ENCODE measurements at places on chromosomes 13 and 19.

DNA sequence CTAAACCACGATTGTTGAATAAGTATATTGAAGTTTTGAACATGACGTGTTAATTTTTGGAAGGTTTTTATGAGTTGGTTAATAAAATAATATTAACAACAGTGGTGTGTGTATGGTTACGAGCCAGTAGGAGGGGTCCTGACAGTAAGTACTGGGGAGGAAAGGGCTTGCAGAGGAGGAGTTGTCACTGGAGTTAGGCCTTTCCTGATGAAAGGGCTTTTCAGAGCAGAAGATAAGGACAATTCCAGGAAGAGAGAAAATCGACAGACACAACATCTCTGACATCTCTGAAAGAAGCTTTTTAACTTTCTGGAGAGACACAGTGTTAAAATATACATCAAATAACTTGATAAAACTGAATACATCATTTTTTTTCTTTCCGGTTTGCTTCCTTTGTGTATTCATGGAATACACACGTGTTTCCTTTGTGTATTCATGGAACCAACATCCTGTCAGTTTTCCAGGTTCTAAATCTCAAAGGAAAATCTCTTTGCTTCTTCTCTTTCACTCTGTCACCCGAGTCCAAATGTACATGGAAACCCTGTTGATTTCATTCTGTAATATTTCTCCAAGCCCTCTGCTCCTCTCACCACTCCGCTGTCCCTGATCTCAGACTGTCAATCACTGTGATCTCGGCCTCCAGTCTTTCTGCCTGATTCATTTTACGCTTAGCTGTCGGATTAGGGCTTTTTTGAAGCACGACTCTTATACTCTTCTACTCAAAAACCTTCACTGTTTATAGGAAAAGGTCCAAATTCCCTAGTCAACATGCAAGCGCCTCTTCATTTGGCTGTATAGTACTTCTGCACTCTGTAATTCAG, 374.4 kb downstream of the DLEU7 start:
- DNase-seq, result no peak

DNA sequence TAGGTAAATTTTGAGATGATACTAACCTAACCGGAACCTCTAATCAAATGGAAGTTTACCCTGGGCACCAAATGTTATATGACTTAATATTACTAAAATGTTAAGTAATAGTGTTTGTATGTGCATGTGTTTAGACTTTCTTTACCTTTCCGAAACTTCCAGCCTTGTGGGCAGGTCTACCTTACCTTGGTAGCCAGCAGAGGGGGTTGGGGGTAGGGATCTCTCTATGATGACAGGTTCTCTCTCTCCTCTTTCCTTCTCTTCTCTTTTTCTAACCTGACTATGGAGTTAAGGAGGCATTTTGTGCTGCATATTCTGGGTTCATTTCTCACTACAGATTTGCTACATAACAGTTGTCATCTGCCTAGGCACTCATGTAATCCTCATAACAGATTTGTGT, 6.8 kb upstream of the FRY start:
- no peak for DNase-seq

GRCh38 chr13:42490676-42491075, 83.3 kb upstream of the TNFSF11 start:
- DNase-seq, result no peak

DNA sequence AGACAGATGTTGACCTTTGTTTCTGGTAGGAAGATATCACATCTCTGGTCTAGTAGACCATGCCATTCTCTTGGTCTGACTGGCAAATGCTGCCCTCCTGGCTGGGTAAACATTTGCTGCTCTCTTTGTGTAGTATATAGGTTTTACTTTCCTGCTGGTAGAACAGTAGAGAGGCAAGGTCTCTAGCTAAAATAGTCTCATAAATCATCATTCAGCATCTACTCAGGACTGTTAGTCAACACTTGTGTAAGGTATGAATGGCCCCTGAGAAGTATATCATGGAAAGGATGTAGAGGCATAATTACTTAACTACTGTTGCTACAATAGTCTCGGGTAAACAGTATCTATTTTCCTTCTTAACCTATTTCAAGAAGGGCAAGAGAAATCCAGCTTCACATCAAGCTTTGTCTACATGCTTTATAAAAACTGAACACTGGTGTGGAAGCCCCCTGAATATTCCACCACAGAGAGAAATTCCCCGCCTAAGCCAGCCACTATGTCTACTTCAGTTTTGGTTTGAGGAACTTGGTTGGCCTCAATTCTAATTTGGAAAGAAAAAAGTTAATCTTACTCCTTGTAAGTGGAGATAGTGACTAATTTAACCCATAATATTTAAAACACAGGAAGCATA, 18.4 kb upstream of the MYCBP2 start:
- DNase-seq, result peak; percentile 69

DNA sequence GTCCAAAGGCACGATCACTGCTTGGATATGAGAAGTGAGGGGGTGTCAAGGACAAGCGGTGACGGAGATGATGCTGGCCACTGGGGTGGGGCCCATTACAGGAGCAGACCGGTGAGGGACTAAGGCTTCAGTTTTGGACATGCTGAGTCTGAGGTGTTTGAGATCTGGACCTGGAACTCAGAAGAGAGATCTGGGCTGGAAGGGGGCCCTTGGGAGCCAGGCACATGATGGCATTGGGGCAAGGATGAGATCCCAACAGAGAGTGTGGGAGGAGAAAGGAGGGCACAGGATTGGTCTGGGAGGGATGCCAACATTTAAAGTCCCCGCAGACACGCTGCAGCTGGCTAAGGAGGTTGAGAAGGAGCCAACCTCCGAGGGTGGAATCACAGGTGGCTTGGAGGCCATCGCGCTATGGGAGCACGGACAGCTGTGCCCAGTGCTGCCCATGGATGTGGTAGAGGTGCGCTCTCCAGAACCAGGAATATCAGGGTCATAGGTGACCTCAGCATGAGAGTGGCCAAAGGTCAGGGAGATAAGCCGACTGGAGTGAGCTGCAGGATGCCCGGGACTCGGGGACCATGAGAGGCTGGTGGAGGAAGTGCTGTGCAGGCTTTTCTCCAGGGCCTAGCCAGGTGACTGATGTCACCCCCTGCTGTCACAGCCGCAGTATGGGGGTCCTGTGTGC, 21.8 kb downstream of the DHRS12 start:
- no peak for DNase-seq

- DNase-seq, result no peak
Observed at GRCh38 chr19:2424686-2425621, 2.4 kb downstream of the TIMM13 start.

GRCh38 chr13:100330662-100331061, 241.8 kb downstream of the PCCA start:
- DNase-seq, result no peak

DNA sequence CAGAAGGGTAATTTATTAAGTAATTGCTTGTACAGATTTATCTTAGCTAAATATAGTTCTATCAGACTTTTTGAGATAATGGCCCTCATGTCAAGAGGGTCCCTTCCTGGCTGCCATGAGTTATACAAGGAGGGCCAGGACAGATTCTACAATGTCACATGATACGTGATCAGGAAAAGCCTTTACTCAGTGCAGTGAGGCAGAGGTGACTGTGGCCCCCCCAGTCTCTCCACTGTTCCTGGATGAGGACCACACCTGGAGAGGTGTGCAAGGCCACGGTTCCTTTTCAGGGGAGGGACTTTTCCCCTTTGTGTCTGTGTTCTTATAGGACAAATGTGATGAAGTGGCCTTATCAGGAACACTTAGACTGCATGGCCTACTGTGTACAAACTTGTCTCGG, 54.3 kb upstream of the LRCH1 start:
- DNase-seq, result no peak

DNA sequence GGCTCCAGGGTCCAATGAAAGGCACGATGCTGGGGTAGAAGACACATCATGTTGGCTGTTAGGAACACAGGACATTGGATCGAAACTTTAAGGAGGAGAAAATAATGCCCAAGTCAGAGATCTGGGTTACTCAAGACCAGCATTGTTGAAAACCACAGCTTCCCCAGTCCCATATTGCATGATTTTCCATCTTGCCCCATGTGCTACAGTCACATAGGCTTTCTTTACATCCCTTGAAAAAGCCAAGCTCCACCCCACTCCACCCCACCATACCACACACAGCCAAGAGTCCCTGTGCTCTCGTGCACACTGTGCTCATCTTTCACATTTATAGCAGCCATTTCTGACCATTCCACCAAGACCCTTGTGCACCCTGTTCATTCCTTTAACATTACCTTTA, 636.2 kb downstream of the DIAPH3 start:
- DNase-seq, result peak; percentile 89

DNA sequence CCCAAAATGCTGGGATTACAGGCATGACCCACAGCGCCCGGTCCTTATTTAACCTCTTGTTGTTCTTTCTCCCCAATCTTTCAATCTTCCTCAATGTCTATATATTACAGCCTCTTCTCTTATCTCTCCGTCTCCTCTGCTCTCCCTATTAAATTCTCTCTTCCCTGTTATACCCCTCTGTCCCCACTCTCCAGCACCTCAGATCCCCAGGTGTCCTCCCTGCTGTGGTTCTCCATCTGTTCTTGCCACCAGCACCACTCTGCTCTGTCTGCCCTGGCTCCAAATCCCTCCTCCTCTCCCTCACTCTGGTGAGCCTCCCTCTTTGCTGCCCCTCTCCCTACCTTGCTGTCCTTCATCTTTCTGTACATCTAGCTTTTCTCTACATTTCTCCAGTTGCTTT, 1.1 kb downstream of the ZNF600 start:
- no peak for DNase-seq

- DNase-seq, result no peak
Observed at GRCh38 chr13:31477961-31478360, 261.4 kb upstream of the RXFP2 start.

DNA sequence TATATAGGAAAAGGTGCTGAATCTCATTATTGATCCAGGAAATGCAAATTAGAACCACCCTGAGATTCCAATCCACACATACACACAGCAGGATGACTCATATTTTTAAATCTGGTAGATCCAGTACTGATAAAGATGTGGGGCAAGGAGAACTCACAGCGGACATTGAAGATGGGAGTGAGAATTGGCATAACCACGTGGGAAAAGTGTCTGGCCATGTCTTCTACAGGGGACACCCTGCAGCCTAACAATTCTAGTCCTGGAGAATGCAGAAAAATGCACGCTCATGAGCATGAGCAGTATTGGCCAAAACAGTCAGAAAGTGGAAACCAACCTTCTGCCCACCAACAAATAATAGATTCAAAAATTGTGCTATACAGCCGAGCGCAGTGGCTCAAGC, 13.5 kb upstream of the BCL3 start:
- DNase-seq, result no peak

DNA sequence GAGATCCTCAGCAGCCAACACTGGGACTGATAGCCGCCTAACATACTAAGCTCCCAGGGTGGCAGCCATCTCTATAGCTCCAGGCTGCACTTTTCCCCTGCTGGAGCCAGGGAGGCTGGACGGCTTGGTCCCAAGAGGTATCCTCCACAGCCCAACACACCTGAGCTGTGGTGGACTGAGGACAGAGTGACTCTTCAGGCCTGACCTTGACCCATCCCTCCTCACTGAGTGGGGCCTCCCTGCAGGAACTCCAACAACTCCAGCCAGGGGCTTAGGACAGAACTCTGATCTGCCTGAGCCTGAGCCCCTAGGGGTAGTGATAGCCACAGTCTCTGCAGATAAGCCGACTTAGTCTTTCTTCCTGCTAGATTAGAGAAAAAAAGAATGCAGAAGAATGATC, 958.1 kb upstream of the PRR20A start:
- DNase-seq, result no peak
